ENCODE measurements at places on chromosomes 5 and 9. TPM values are rescaled to one million over a fixed set of nuclear protein-coding genes. Genes with fewer than 3 reads are reported as not detected.

GRCh38 chr5:94432499-94432898, 185.9 kb downstream of the KIAA0825 start:
- DNase-seq = no peak

DNA sequence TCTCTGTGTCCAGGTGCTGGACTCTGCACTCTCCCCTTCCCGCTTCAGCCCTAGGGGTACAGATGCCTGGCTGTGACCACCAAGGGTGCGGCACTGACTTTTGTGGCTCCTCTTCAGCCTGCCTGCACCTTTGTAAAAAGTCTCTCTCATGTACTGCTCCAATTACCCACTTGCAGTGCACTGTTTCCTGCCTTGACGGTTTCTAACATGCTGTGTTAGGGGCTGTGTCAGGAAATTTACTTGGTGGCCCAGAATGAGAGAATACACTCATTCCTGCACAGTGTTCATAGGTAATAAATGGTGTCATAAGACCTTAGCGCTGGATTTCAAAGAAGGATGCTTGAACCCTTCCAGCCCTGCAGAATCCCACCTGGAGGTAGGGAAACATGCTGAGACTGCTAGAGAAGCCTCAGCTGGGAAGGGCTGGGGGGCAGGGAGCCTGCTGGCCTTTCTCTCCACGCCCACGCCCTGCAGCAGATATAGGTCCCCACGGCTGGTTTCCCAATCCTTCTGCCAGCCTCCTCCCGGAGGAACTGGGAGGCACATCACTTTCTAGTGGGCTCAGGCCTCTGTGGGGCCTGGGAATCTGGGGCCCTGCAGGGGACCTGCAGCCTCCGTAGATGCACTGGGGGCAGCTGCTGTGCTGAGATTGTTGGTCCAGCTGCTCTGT, 17.6 kb upstream of the HRH2 start:
- DNase-seq = no peak

DNA sequence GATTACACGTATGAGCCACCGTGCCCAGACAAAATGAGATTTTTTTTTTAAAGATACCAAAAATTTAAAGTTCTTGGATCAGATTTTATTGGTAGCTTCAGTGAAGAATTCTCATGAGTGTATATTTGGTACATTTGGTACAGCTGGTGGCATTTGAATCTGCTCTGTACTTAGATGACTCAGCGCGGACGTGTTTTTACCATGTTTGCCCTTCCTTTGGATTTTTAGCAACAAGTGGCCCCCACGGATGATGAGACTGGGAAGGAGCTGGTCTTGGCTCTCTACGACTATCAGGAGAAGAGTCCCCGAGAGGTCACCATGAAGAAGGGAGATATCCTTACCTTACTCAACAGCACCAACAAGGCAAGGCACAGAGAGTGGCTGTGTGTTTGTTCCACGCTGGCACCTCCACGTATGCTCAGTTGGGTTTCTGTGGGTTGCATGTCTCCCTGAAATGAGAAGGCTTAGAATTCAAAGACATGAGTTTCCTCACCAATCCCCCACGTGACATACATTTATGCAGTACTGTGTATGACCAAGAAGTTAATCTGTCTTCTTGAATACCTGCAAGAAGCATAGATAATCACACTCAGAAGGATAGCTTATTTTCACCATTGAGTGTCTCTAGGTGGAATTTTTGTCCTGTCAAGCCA, 36.3 kb downstream of the SPTAN1 start:
- DNase-seq = no peak

DNA sequence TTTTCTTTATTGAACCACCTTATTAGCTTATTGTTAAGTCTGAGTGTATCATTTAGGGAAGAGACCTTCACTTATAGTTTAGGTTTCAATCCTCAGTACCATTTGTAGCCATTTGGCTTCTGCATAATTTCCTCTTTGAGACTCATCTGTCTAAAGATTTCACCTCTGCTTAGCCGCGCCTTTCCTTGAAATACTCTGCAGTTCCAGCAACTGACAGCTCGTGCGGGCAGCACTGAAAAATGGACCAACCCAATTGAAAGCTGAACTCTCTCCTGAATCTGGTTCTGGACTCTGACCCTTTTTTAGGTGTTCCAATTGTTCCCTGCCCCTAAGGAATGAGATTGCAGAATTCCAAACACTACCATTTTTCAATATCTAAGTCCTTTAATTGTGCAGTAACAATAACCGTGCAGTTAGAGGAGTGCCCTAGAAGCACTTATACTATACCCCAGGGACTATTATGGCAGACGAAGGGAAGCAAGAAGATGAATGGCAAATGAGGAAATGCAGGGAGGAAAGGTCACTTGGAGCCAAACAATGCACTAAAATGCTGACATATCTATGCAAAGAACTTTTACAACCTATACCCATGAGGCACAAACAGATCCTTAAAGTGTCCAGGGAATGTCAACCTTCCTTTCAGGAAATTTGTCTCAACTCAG, 50.1 kb upstream of the PDE4D start:
- DNase-seq = no peak

DNA sequence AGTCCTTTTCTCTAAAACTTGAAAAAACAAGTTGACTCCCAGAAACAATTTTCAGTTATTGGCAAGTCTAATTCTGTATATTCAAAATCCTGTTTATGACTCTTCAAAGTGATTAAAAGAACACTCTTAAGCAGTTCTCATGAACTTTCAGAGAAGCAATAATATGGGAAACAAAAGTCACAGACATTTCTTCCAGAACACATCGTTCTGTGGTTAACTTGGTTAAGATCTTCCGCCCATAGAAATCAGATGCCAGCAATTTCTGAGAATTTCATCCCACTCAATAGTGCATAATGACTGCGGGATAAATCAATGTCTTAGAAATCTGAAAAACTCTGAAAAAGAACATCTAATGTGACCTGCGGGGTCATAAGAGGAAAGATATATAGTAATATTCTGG, 300.5 kb downstream of the COX7C start:
- no peak for DNase-seq

DNA sequence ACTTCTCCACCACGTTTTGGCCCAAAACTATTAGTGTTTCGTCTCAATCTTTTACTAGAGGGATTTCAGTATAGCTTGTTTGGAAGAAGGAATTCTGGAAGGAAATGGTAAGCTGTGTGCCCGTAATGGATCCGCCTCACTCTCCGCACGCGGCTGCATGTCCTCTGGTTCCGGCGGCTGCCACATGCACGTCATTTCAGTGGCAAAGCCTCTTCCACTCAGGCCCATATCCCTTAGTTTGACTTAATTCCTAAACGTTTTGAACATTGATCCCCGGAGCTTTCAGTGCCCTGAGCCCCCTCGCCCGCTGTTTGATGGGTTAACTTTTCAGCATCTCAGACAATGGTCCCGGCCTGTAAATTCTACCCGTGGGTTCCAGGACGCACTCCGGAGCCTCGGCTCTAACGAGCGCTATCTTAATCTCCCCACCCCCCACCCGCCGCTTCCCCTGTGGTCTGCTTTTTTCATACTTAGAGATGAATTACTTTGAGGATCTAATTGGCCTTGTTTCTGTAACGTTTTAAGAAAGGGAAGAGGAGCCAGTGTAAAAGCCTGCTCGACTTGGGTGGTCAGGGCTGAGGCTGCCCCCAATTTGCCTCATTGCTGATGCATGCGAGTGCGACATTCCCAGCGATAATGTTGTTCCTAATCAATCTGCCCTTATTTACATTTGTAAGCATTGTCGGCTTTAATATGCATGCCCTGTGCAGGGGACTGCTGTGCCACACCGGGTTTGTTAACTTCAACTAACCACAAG, 4.6 kb downstream of the PTCH1 start:
- DNase-seq = no peak

GRCh38 chr5:140631831-140632365, 1.1 kb downstream of the CD14 start:
- DNase-seq = no peak

Gene NUTM2F
- not detected for polyA plus RNA-seq

Gene IL4
- polyA plus RNA-seq = not detected

Gene TRIM41
- polyA plus RNA-seq = 20.6 TPM

Gene CCL21
- polyA plus RNA-seq = 60.4 TPM

Gene MYOZ3
- polyA plus RNA-seq = 1.5 TPM

Gene GRIN3A
- 0.09 TPM for polyA plus RNA-seq

Gene MAMDC4
- 3.8 TPM for polyA plus RNA-seq

Gene EGFL7
- 138 TPM for polyA plus RNA-seq
